ENCODE measurements at places on chromosomes 13 and 19. TPM values are rescaled to one million over a fixed set of nuclear protein-coding genes. Genes with fewer than 3 reads are reported as not detected.

GRCh38 chr13:75359266-75359665, 122.7 kb downstream of the TBC1D4 start:
- no peak for DNase-seq
- H3K36me3 ChIP-seq = peaks cover 19% of the 10 kb centered on the region
- H3K4me3 ChIP-seq = no peak overlapping the region
- peaks cover 5% of the 10 kb centered on the region for H3K4me1 ChIP-seq
- H3K27ac ChIP-seq = no peak overlapping the region
- H3K27me3 ChIP-seq = no peaks in the 10 kb centered on the region

GRCh38 chr13:41762796-41763195, 198.1 kb downstream of the VWA8 start:
- H3K36me3 ChIP-seq = peaks cover 21% of the 10 kb centered on the region
- no peak overlapping the region for H3K27ac ChIP-seq
- DNase-seq = no peak
- no peaks in the 10 kb centered on the region for H3K27me3 ChIP-seq

IGSF23 gene
- total RNA-seq = not detected

- peaks cover 28% of the 10 kb centered on the region for H3K4me1 ChIP-seq
- H3K27me3 ChIP-seq = peaks cover 60% of the 10 kb centered on the region
- no peaks in the 10 kb centered on the region for H3K36me3 ChIP-seq
- DNase-seq = no peak
- peak within 1 kb of the TSS; percentile 54 for H3K4me3 ChIP-seq
- peak within 1 kb of the TSS; percentile 53 for H3K27ac ChIP-seq
Observed at GRCh38 chr13:21670883-21671619, at the start of gene FGF9. TSS of gene FGF9 (plus strand) at chr13:21671073. CDS start at chr13:21671913, 840 bp downstream.

DNA sequence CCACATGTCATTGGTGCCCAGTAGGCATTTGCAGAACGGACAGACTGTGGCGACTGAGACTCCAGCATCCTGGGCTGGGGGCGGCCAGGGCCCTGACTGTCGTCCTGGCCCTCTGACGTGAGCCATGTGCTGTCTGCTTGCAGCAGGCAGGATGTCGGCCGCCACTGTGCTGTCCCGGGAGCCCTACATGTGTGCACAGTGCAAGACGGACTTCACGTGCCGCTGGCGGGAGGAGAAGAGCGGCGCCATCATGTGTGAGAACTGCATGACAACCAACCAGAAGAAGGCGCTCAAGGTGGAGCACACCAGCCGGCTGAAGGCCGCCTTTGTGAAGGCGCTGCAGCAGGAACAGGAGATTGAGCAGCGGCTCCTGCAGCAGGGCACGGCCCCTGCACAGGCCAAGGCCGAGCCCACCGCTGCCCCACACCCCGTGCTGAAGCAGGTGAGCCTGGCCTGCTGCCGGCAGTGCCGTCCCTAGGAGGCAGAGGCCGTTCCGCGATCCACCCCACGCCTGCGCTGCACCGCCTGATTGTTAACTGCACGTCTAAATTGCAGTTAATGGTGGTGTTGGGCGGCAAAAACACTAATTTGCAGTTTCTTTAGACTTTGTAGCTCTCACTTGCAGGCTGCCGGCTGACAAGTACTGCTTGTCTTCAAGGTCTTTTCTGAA, 14.2 kb downstream of the TSSK6 start:
- H3K4me3 ChIP-seq = no peak overlapping the region
- H3K27ac ChIP-seq = no peak overlapping the region
- no peaks in the 10 kb centered on the region for H3K4me1 ChIP-seq
- DNase-seq = no peak
- H3K36me3 ChIP-seq = peaks cover 100% of the 10 kb centered on the region

GRCh38 chr13:32905063-32905863, 111.0 kb upstream of the KL start:
- H3K27me3 ChIP-seq = no peaks in the 10 kb centered on the region
- no peak overlapping the region for H3K4me3 ChIP-seq
- H3K27ac ChIP-seq = peak overlapping the region; percentile 31
- H3K4me1 ChIP-seq = no peaks in the 10 kb centered on the region
- no peak for DNase-seq

DNA sequence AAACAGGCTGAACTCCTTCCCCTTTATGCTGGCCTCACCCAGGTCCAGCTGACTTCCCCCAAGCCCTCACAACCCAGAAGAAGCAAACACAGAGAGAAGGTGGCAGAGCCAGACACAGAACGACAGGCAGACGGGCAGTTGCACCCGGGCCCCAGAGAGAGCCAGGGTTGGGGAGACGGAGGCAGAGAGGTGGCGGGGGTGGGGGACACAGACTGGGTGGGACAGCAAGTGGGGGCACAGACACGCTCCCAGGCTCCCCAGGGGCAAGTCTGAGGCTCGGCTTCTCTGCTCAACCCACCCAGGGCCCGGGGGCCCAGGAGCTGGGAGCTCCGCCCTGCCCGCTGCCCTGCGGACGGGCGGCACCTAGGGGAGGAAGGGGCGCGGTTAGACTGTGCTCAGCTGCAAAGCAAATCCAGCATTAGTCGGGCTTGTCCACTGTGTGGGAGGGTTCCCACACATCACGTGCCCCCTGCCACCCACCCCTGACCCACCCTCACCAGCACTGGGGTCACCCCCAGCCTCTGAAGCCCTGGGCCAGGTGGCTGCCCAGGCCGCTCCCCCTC, 31.3 kb upstream of the ASF1B start:
- H3K4me1 ChIP-seq = no peaks in the 10 kb centered on the region
- no peak overlapping the region for H3K27ac ChIP-seq
- no peak for DNase-seq
- peaks cover 43% of the 10 kb centered on the region for H3K36me3 ChIP-seq
- H3K4me3 ChIP-seq = no peak overlapping the region
- no peaks in the 10 kb centered on the region for H3K27me3 ChIP-seq

- H3K36me3 ChIP-seq = no peaks in the 10 kb centered on the region
- H3K4me1 ChIP-seq = no peaks in the 10 kb centered on the region
- H3K27me3 ChIP-seq = no peaks in the 10 kb centered on the region
- no peak overlapping the region for H3K27ac ChIP-seq
- no peak overlapping the region for H3K4me3 ChIP-seq
- DNase-seq = no peak
Observed at GRCh38 chr13:100602493-100603111, 14.0 kb upstream of the GGACT start.
